Naive B cell (primary cell): ENCODE measurements at places on chromosomes 3 and 15. TPM values are rescaled to one million over a fixed set of nuclear protein-coding genes. Genes with fewer than 3 reads are reported as not detected.

DNA sequence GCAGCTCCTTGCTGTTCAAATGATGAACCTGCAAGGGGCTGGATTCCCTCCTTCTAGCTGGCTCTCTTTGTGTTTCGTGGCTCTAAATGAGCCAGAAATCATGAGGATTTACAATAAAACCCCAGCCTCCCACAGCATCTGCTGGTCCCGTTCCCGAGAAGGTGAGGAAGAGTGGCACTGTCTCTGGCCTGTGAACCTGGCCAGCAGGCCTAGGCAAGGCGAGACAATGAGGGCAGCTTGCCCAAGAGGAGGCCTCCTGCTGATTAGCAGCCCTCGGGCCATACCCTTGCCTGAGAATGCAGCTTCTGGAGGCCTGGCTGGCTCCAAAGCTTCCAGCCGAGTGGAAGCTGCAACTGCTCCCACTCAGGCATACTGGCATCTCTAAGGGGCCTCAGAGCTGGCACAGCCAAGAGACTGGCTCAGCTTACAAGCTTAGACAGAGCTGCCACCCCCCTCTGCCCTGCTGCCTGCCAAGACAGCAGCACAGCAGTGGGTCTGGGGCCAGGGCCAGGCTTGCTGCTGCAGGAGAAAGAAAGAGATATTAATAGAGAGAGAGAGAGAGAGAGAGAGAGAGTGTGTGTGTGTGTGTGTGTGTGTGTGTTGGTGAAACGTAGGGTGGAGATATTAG is 76.5 kb downstream of the HMG20A start:
- H3K27ac ChIP-seq: no peak overlapping the region
- no peak overlapping the region for H3K4me3 ChIP-seq
- DNase-seq: no peak
- no peaks in the 10 kb centered on the region for H3K27me3 ChIP-seq

DNA sequence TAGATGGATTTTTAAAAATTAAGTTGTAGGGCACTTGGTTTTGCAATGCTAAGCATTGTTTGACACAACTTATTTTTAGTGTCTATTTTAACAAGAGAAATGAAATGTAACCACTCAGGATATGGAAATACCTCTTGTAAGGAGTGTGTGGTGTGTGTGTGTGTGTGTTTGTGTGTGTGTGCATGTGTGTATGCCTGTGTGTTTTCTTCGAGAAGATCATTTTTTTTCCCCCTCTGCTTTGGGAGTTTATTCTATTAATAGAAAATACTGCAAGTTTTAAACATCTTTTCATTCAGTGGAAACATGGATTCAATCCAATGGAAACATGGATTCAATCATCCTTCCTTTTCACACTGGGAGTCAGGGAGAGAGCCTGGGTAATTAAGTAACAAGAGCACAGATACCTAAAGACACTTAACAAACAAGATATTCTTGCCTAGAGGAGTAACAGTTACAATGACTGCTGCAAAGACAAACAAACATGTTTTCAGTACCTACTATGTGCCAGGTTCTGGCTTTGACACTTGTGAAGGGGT is 567.2 kb upstream of the TBL1XR1 start:
- H3K4me3 ChIP-seq: no peak overlapping the region
- no peak overlapping the region for H3K27ac ChIP-seq
- no peaks in the 10 kb centered on the region for H3K27me3 ChIP-seq
- H3K36me3 ChIP-seq: peaks cover 4% of the 10 kb centered on the region

GRCh38 chr15:92612891-92613290 is 42.7 kb downstream of the FAM174B start:
- DNase-seq: no peak
- no peak overlapping the region for H3K27ac ChIP-seq
- no peaks in the 10 kb centered on the region for H3K27me3 ChIP-seq
- no peak overlapping the region for H3K4me3 ChIP-seq

DNA sequence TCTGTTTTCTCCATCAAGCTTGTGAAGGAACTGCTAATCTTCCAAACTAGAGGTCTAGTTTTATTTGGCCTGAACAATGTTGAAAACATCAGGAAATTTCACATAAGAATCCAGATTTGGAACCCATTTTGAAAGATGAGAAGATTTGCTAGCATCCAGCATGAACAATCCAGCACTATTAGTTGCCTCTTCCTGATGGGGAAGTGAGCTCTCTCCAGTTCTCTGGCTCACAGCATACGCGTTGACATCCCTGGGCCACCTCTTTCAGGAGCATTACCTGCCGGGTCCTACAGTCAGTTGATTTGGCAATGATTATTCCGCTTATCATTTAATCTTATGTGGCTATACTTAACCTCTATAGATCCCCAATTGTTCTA is 10.9 kb downstream of the GPR87 start:
- no peak overlapping the region for H3K4me3 ChIP-seq
- no peak for DNase-seq
- H3K4me1 ChIP-seq: no peaks in the 10 kb centered on the region
- H3K27me3 ChIP-seq: no peaks in the 10 kb centered on the region
- no peak overlapping the region for H3K27ac ChIP-seq
- no peaks in the 10 kb centered on the region for H3K36me3 ChIP-seq

GRCh38 chr3:141104151-141104821 is 53.1 kb downstream of the SPSB4 start:
- no peaks in the 10 kb centered on the region for H3K4me1 ChIP-seq
- H3K4me3 ChIP-seq: no peak overlapping the region
- peaks cover 14% of the 10 kb centered on the region for H3K27me3 ChIP-seq
- H3K27ac ChIP-seq: no peak overlapping the region
- no peaks in the 10 kb centered on the region for H3K36me3 ChIP-seq
- no peak for DNase-seq

DNA sequence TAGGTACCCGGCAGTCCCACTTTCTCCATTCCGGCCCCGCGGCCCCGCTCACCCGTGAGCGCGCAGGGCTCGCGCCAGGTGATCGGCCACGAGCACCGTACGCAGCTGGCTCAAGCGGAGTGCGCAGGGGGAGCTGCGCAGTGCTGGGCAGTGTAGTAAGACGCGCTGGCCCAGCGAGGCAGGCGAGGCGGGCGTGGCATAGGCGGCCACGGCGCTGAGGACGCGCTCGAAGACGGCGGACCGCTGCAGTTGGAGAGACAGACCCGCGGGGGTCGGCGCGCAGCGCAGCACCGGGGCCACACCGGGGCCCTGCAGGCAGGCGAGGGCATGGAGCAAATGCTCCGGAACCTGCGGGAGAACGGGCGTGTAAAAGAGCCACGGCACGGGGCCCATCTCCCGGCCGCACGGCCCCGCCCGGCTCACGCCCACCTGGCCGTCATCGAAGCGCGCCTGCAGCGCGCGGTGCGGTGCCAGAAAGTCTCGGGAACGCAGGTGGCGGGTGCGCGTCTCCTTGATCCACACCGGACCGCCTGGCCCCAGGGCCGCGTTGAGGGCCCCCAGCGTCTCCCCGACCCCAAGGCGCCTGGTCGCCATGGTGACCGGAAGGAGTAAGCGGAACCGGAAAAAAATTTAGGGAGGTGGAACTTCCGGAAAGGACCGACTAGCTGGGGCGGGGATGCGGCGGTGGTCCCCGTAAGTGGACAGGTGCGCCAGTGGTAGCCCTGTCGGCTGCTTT is at the start of gene DALRD3:
Gene DALRD3, minus strand, starts transcription at position 610 of the 736 bp plus-strand sequence. Its CDS starts 16 bp downstream, at position 594.
- peak within 1 kb of the TSS; percentile 96 for H3K4me3 ChIP-seq
- H3K27me3 ChIP-seq: no peaks in the 10 kb centered on the region
- H3K27ac ChIP-seq: peak within 1 kb of the TSS; percentile 98
- no peaks in the 10 kb centered on the region for H3K36me3 ChIP-seq
- DNase-seq: peak; percentile 68

GRCh38 chr3:190229632-190230424 is 92.4 kb downstream of the CLDN1 start:
- no peaks in the 10 kb centered on the region for H3K36me3 ChIP-seq
- H3K4me1 ChIP-seq: no peaks in the 10 kb centered on the region
- no peaks in the 10 kb centered on the region for H3K27me3 ChIP-seq
- no peak overlapping the region for H3K27ac ChIP-seq
- no peak for DNase-seq

- H3K27me3 ChIP-seq: no peaks in the 10 kb centered on the region
- H3K36me3 ChIP-seq: peaks cover 15% of the 10 kb centered on the region
Measured at GRCh38 chr15:90957791-90958190, 3.1 kb downstream of the RCCD1 start.

GRCh38 chr3:118479376-118479775 is 555.3 kb downstream of the IGSF11 start:
- H3K4me1 ChIP-seq: no peaks in the 10 kb centered on the region
- H3K27me3 ChIP-seq: no peaks in the 10 kb centered on the region
- no peak overlapping the region for H3K4me3 ChIP-seq

GRCh38 chr15:42157381-42157780 is 945 bp upstream of the PLA2G4F start:
- peaks cover 4% of the 10 kb centered on the region for H3K36me3 ChIP-seq
- H3K4me3 ChIP-seq: no peak overlapping the region
- H3K27ac ChIP-seq: no peak overlapping the region
- H3K4me1 ChIP-seq: no peaks in the 10 kb centered on the region
- no peak for DNase-seq

GRCh38 chr3:43289401-43289800 is 3.1 kb downstream of the SNRK start:
- peaks cover 76% of the 10 kb centered on the region for H3K4me1 ChIP-seq
- no peaks in the 10 kb centered on the region for H3K27me3 ChIP-seq
- DNase-seq: no peak
- peak overlapping the region; percentile 89 for H3K4me3 ChIP-seq

GRCh38 chr3:14450506-14450905 is 48.1 kb downstream of the SLC6A6 start:
- no peaks in the 10 kb centered on the region for H3K27me3 ChIP-seq
- H3K4me1 ChIP-seq: peaks cover 35% of the 10 kb centered on the region
- peaks cover 32% of the 10 kb centered on the region for H3K36me3 ChIP-seq
- H3K4me3 ChIP-seq: no peak overlapping the region
- DNase-seq: no peak

- H3K27me3 ChIP-seq: peaks cover 52% of the 10 kb centered on the region
- peaks cover 23% of the 10 kb centered on the region for H3K4me1 ChIP-seq
- DNase-seq: no peak
- H3K4me3 ChIP-seq: peak overlapping the region; percentile 84
- H3K27ac ChIP-seq: no peak overlapping the region
- no peaks in the 10 kb centered on the region for H3K36me3 ChIP-seq
Measured at GRCh38 chr15:25862472-25863110, 536 bp downstream of the ATP10A start.

- H3K27ac ChIP-seq: peak overlapping the region; percentile 73
- H3K4me3 ChIP-seq: no peak overlapping the region
- peaks cover 9% of the 10 kb centered on the region for H3K36me3 ChIP-seq
Measured at GRCh38 chr15:90412356-90413194, 24.5 kb downstream of the IQGAP1 start.

DNA sequence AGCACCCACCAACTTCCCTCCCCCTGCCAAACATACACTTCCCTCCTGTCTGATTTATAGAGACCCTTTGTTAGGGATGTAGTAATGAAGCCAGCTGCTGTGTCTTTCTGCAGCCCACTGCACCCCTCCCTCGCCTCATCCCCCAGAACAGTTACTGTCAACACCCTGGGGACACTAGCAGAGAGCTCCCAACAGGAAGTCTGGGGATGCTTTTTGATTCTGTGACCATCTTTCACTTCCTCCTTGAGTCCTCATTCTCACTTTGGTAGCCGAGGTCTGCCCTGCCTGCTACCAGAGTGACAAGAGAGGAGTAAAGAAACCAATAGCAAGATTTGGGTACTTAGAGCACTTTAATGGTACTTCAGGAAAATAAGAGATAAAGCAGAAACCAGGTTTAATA is 201.6 kb downstream of the SATB1 start:
- H3K36me3 ChIP-seq: no peaks in the 10 kb centered on the region
- H3K4me3 ChIP-seq: peak overlapping the region; percentile 85
- peak; percentile 86 for DNase-seq
- no peaks in the 10 kb centered on the region for H3K27me3 ChIP-seq

- no peaks in the 10 kb centered on the region for H3K4me1 ChIP-seq
- H3K4me3 ChIP-seq: no peak overlapping the region
- H3K27me3 ChIP-seq: no peaks in the 10 kb centered on the region
- no peak for DNase-seq
- H3K27ac ChIP-seq: no peak overlapping the region
Measured at GRCh38 chr3:174035328-174035886, 637.9 kb downstream of the NLGN1 start.

DNA sequence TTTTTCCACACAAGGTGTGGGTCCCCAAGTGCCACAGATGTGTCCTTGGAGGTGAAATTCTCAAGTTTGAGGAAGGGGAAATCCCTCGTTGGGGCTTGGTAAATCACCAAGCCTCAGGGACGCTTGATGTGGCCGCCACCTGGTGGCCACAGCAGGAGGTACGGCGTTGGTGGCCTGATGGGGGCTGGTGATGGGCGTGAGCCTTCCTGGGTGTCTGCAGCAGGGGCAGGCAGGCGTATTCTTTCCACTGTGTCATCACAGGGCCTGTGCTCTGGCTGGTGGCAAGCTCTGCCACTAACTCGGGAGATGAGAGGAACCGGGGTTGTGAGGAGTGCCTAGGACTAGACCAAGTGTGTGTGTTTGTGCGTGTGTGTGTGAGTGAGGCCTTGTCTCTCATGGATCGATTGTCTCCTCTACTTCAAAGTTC is 4.2 kb downstream of the ACOX2 start:
- no peak overlapping the region for H3K4me3 ChIP-seq
- H3K27me3 ChIP-seq: no peaks in the 10 kb centered on the region
- peaks cover 7% of the 10 kb centered on the region for H3K4me1 ChIP-seq
- peak overlapping the region; percentile 53 for H3K27ac ChIP-seq
- H3K36me3 ChIP-seq: no peaks in the 10 kb centered on the region

- H3K27ac ChIP-seq: no peak overlapping the region
- no peaks in the 10 kb centered on the region for H3K27me3 ChIP-seq
- no peak for DNase-seq
Measured at GRCh38 chr3:104909721-104910120, 457.0 kb upstream of the ALCAM start.

GRCh38 chr15:66016199-66016598 is 146.9 kb downstream of the RAB11A start:
- peaks cover 8% of the 10 kb centered on the region for H3K27me3 ChIP-seq

GRCh38 chr3:45472795-45473194 is 84.4 kb downstream of the LARS2 start:
- DNase-seq: no peak
- no peak overlapping the region for H3K27ac ChIP-seq
- no peaks in the 10 kb centered on the region for H3K27me3 ChIP-seq
- H3K36me3 ChIP-seq: peaks cover 26% of the 10 kb centered on the region
- H3K4me3 ChIP-seq: no peak overlapping the region
- H3K4me1 ChIP-seq: no peaks in the 10 kb centered on the region

GRCh38 chr15:95864467-95864886 is 466.0 kb upstream of the NR2F2 start:
- no peak for DNase-seq
- no peak overlapping the region for H3K4me3 ChIP-seq
- no peaks in the 10 kb centered on the region for H3K4me1 ChIP-seq
- no peaks in the 10 kb centered on the region for H3K27me3 ChIP-seq

The CHL1 gene
- 28.5 TPM for polyA plus RNA-seq

The RBP2 gene
- polyA plus RNA-seq: not detected

The SYNPR gene
- not detected for polyA plus RNA-seq

The OXTR gene
- not detected for polyA plus RNA-seq

The SLC35G2 gene
- not detected for polyA plus RNA-seq

The CD80 gene
- polyA plus RNA-seq: 1.1 TPM

The CCR8 gene
- polyA plus RNA-seq: not detected
